ENCODE measurements at places on chromosomes 4 and X.

DNA sequence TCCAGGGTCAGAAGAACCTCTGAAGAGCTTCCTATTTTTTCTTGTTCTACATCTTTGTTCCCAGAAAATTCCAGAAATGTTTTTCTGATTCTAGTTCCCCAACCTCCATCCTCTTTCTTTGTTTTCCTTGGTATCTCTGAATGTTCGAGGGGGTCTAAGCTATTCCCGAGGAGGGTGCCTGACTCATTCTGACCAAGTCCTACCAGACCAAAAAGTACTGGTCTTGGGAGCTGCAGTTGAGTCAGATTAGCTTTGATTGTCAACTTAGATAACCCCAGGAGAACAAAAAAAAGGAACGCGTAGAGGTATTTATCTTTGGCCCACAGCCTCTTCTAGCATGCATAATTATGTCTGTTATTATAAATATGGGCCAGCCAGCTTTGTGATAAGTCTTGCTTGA lies 12.1 kb upstream of the TENM3 start:
- DNase-seq: no peak

- no peak for DNase-seq
Measured at GRCh38 chrX:109826954-109827708, 94.1 kb upstream of the ACSL4 start.

- DNase-seq: no peak
Measured at GRCh38 chr4:84277923-84278322, 221.2 kb downstream of the NKX6-1 start.

DNA sequence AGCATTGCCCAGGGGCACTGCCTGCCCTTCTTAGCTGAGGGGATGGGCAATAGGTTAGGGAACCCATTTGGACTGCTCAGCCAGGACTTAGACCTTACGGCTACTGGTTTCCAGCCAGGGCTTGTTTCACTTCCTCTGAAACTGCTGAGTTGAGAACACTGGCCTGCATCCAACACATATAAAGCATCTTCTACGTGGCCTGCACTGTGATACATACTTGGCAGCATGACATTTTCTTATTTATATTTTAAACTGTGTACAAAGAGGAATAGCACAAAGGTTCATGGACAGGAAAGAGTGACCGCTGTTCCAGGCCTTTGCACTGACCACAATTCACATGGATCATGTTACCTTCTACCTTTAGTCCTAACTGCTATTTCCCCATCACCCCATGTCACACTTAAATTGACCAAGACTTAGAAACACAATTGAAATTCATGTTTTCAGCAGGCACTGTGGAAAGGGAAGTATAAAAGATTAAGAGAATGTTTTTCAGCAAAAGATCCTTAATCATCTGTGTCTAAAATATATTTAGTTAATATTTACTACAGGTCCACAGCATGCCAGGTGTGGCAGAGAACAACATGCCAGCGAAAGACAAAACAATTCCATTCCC lies 43.7 kb downstream of the NLGN4X start:
- no peak for DNase-seq

GRCh38 chr4:148273501-148273986 lies 168.7 kb downstream of the NR3C2 start:
- no peak for DNase-seq

DNA sequence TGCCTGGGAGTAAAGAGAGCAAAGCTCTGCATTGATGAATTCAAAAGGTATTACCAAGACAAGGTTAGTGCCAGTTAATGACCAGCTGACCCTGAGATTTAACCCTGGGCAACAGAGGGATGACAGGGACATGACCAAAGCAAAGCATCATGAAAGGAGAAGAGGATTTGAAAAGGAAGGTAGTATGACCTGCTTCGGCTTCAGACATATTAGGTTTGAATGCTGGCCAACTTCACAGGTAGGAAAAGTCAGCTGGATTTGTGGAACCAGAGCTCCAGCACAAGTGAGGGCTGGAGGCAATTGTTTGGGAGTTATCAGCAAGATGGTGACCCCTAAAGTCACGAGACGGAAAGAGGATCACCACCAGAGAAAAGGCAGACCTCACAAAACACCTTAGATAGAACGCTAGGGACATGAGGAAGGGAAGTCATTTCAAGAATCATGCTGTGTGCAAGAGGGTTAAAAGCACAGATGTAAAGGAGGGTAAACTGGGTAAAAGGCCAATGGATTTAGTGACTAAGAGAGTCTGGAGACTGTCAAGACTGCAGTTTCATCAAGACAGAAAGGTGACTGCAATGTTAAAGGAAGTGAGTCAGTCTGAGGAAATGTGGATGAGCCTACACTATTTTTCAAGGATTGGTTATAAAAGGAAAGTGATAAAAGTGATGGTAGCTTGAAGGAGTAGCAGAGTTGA lies 45.6 kb downstream of the SH3RF1 start:
- DNase-seq: no peak

GRCh38 chr4:39062770-39063097 lies 702 bp downstream of the KLHL5 start:
- DNase-seq: no peak

DNA sequence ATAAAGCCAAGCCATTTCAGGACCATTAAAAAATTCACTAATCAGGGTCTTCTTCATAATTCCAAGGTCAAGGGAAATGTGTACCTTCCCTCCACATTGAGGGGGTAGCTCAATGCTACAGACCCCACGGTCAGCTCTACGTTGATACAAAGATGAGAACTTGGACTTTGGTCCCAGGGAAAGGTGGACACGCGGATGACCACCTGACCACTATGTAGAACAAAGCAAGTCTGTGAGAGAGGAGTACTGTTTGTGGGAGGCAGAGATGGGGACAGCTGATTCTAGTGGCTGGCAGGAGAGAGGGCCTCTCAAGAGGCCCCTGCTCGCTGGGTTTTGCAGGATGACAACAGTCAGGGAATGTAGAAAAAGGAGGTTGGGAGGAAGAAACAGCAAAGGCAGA lies 58.0 kb downstream of the SLC2A9 start:
- no peak for DNase-seq

DNA sequence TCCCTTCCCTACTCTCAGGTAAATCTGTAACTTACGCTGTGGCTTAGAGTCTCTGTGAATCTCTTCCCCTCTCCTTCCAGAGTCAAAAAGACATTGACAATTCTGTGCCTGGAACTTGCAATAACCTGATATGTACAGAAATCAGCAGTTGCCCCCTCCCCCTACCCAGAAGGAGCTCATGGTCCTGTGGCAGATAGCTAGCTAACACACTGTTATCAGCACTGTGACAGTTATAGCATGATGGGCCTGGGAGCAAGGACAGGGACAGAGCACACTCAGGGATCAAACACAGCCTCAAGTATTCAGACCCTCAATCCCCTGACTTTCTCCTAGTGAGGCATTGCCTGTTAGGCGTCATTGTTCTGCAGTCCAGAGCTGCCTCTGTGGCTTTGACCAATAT lies 18.7 kb upstream of the MAGEA10 start:
- no peak for DNase-seq

GRCh38 chr4:66575008-66575696 lies 904.9 kb upstream of the EPHA5 start:
- DNase-seq: no peak

DNA sequence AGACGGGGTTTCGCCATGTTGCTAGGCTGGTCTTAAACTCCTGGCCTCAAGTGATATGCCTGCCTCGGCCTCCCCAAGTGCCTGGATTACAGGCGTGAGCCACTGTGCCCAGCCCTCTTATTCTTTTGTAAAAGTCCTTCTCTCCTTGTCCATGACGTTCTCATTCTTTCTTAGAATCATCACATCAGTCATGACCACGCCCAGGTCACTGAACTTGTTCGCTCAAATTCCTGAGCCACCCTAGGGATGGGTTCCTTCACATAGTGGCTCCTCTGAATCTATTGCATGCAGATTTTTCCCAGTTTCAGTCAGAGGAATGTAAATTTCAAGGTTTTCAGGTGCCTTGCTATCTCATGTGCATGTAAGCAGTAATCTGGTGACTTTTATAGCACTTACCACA lies 15.7 kb downstream of the JADE1 start:
- DNase-seq: no peak

GRCh38 chrX:125954236-125954635 lies 211.9 kb downstream of the DCAF12L2 start:
- DNase-seq: peak; percentile 52

GRCh38 chrX:48927123-48927522 lies 8.3 kb upstream of the PIM2 start:
- no peak for DNase-seq

DNA sequence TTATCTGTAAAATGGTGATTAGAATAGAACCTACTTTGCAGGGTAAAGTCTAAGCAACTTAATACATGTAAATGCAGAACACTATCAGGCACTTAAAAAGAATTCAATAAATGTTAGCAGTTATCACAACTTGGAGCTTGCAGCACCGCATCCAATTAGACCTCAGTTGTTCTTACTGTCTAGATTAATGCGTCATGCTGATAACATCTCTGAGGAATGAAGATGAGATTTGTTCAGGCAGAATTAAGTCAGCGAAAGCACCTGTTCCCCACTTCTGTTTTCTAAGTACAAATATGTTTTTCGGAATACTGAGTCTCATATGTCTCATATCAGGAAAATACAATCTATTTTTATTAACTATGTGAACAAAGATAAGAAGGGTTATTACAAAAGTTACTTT lies 58.7 kb downstream of the TMA16 start:
- DNase-seq: no peak

GRCh38 chr4:70701271-70701670 lies 12.9 kb downstream of the UTP3 start:
- DNase-seq: no peak

DNA sequence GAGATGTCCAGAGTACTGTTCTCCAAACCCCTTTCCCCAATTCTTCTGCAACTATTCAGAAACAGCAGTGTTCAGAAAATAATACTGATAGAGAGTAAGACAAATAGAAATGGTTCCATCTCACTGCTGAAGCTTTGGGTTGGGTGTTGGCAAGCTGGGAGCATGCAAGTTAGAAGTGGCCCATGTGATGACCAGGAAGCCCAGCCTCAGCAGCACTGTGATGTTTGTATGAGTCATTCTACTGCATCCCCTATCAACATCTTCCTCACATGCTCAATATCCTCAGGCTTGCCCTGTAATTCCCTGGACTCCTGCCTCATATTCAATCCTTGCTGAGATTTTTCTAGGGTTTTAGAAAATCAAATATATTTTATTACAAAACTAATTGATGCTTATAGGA lies 96.5 kb downstream of the CHRDL1 start:
- no peak for DNase-seq

DNA sequence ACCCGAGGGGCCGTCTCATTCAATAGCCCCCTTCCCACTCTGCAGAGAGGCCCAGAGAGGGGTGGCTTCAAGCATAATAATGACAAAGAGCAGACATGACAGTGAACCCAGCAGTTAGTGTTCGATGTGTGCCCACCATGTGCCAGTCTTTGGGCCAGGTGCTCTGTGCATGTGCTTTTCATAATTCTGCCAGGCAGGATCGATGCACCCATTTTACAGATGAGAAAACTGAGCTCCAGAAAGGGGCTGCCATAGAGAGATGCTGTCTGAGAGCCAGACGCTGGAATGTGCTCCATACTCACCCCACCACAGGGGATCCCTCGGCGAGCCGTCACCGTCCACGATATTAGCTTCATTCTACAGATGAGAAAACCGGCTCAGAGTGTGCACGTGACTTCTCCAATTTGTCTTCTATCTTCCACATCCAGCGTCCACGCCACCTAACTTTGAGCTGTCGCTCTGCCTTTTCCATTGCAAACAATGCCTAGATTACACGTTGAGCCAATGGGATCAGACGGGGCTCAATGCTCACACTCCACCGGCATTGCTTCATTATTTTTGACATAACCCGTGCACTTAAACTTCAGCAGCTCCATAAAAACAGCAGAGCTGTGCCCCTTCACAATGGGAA lies 8.2 kb downstream of the ADRA2C start:
- DNase-seq: no peak

GRCh38 chr4:13942977-13943376 lies 315.5 kb upstream of the BOD1L1 start:
- no peak for DNase-seq

DNA sequence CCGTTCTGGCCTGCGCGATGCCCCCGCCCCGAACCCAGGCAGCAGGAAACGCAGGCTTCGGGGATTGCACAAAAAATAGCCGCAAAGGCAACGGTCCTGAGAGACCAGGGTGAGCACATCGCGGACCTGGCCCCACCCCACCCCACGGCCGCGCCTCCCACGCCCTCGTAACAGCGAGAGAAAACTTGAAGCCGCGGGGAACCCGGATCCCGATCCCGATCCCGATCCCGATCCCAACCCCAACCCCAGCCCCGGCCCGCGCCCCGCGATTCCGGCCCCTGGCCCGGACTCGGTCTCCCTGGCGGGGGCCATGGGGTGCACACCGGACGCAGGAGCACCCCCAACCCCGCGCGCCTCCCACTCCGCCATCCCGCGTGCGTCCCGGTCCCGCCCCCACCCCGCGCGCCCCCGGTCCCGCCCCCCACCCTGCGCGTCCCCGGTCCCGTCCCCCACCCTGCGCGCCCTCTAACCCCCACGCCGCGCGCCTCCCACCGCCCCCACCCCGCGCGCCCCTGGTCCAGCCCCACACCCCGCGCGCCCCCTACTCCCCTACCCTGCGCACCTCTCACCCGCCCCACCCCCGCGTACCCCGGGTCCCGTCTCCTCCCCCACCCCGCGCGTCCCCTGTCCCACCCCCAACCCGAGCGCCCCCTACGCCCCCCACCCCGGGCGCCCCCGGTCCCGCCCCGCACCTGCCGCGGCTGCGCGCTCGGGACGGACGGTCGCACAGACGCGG lies 29.0 kb downstream of the NOP14 start:
- DNase-seq: no peak

- DNase-seq: no peak
Measured at GRCh38 chr4:167966143-167966542, 126.2 kb upstream of the ANXA10 start.

- DNase-seq: no peak
Measured at GRCh38 chr4:25015012-25015411, 15.7 kb downstream of the LGI2 start.

DNA sequence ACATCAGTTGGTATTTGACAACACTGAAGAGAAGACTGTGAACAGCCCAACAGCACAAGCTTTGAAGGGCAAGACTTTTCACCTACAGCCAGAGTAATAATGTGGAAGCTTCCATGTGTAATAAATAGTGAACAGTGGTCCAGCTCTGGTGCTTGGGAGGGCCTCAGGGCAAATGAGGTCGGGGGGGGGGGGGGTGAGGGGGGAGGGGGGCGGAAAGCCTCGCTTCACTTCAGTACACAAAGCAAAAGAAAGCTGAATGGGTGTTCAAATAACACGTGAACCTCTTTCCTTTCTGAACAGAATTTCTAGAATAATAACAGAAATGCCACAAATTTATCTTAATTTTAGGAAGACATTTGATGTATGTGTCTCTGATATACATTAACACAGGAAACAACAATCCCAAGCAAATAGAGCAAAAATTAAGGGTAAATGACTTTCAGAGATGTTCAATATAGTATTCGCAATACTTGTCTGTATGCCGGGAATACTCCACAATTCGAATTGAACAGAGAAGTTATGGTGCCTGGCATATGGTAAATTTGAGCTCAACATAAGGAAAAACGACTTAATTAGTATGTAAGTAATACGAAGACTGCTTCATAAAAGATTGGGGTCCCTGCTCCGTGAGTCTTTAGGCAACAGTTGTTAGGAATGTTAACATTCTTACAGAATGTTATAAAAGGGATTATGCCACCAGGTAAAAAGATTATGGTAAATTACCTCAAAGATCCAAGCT lies 92.6 kb downstream of the FRYL start:
- no peak for DNase-seq

GRCh38 chr4:182338746-182339145 lies 95.5 kb downstream of the TENM3 start:
- no peak for DNase-seq

Measured in NCI-H2171 (cell line).